ENCODE measurements at places on chromosomes 6 and 20.

GRCh38 chr20:19253316-19253715 lies 40.9 kb downstream of the SLC24A3 start:
- DNase-seq, result no peak

DNA sequence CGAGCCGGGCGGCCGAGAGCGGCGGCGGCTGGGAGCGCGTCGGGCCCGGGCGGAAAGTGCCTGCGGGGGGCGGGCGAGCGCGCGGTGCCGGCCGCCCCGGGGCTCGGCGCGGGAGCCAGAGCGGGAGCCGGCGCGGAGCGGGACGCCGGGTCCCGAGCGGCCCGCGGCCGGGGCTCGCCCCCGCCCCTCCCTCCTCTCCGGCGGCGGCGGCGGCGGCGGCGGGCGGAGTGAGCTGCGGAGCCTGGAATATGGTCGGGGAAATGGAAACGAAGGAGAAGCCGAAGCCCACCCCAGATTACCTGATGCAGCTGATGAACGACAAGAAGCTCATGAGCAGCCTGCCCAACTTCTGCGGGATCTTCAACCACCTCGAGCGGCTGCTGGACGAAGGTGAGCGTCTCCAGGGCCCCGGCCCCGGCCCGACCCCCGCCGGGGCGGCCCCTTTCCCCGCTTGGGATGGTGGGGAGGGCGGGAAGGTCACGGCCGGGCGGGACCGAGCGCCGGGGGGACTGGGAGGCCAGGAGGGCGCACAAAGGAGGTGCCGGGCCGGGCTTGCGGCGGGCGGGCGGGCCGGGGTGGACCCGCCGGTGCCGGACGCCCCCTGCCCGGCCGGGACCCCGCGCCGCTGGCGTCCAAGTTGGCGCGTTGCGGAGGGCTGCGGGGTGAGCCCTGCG lies 565 bp downstream of the QKI start:
- no peak for DNase-seq

- DNase-seq, result peak; percentile 78
Measured at GRCh38 chr6:149864578-149865535, 698 bp upstream of the LRP11 start.

DNA sequence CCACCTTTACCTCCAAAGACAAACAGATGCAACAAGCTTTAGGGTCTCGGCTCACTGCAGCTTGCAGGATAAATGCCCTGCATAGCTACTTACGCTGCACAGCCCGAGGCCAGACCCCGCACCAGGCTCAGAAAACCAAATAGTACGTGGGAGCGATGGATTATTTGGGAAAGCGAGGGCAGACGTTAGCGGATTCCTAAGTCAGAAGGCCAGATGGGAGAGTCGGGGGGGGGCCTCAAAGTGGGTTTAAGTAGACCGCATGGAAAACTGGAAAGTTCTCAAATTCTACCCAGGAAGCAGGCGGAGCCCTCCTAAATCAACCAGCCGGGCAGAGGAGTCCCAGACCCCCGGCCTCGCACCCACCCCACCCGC lies 382 bp downstream of the SFT2D1 start:
- peak; percentile 30 for DNase-seq

DNA sequence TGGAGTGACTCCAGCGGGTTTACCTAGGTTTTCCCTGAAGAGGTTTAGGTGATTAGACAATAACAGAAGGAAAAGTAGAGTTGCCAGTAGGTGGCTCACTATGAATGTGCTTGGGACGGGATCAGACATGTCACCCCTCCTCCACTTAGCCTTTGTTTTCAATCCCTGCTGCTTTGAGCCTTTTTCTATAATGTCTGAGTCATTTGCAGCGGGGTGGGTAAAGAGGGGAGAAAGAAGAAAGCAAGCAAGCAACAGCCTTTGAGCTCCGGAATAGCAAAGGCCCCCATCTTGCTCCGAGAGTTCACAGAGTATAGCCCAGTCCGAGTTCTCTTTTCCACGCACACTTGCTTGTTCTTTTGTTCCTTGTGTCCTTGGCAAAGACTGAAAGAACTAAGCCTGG lies 129.1 kb downstream of the PACRG start:
- peak; percentile 82 for DNase-seq

GRCh38 chr6:50381099-50381415 lies 331.3 kb upstream of the DEFB112 start:
- DNase-seq, result no peak

DNA sequence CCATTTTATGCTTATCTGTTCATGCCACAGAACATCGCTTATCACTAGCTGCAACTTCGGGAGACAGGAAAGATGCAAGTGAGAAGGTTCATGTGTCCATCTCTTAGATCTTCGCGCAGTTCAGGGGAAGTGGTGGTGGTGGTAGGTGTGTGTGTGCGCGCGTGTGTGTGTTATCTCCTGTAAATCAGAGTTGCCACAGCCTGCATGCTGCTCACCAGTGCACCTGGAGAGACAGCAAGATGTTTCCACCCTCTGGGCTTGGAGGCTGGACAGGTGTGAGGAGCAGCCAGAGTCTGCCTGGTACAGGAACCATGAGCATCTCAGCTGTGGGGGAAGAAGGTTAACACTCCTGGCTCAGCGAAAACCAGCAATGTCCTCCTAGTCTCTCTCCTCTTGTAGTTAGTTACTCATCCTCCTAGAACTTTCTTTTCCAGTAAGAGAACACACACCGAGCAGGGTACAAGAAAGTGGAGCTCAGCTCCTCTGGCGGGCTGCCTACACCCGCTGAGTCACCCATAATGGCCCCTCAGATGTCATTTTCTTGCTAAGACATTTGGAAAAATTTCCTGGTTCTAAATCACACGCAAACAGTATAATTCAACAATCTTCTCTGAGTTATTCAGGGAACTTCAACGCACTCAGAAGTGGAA lies 5.1 kb upstream of the TUBB1 start:
- DNase-seq, result peak; percentile 83

DNA sequence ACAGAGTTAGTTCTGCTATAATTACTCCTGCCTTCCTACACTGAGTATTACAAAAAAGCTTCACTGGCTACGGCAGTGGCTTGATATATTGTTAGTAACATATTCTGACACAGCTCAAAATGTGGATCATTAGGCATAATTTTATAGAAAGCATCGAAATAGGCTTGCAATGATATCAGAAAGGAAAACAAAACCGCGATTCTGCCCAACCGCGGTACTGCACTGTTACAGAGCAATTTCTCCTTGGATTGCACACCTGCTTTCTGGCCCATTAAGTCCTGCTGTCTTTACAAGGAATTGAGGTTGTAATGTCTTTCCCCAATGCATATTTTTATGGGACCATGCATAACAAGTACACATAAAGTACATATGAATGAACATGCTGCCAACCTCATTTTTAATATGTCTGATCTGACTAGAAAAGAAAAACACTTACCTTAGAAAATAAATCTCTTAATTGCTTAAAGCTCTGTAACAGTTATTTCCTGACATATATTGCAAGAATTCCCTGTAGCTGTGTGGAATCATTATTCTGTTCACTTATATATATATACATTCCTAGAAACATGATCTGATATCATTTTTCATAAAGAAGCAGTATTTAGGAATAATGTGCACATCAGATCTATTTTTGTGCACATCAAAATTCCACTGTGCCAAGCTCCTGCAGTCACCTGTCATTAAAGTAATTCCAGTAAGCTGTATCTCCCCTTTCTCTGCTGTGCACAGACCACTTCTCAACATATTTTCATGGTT lies 763.9 kb downstream of the HACE1 start:
- DNase-seq, result no peak

DNA sequence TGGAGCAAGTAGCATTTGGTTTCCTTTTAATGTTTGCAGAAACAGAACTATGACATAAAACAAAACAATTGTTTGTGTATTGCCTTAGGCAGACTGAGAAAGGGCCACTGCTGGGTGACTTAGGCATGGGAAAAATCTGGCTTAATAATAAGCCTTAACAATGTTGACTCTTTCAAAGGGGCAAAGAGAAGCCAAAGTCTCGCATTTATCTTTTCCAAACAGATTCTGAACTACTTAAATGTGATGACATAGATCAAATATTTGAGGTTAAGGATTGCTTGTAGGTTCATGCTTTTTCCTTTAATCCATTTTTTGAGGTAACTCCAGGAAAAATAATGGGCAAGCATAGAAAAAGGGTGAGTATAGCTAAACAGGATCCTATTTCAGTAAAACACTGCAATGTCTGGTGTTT lies 39.6 kb downstream of the ADAT2 start:
- DNase-seq, result no peak

DNA sequence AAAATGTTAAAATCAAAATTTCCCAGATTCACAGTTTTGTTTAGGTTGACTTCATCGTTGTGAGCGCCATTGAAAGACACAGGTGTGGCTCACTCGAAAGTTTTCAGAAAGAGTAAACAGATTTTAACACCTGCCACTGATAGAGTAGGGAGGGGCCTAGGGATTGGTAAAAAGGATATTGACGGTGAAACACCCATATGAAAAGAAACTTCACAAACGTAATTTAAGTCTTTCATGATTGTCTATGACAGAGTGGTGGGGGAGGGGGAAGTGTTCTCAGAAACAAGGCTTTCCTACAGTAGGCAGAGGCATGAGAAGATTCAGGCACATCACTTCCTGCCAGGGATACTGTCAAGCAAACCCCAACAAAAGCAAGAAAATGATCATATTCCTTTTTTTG lies 101.4 kb downstream of the PERP start:
- DNase-seq, result no peak

- peak; percentile 13 for DNase-seq
Measured at GRCh38 chr20:40251284-40251932, 437.6 kb downstream of the MAFB start.

DNA sequence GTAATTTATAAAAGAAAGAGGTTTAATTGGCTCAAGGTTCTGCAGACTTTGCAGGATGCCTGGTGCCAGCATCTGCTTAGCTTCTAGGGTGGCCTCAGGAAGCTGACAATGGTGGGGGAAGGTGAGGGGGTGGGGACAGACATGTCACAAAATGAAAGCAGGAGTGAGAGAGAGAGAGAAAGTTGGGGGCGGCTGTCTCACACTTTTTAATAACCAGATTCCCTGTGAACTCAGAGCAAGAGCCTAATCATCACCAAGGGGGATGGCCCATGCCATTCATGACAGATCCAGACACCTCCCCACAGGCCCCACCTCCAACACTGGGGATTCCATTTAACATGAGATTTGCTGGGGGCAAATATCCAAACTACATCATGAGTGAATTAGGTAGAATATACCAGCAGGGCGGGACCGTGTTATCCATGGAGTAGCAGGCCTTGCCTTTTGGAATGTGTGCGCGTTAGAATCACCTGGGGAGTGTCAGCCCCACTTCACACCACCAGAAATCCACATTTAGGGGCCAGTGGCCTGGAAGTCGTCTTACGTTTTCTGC lies 258.8 kb downstream of the CDH4 start:
- no peak for DNase-seq

- no peak for DNase-seq
Measured at GRCh38 chr6:31538805-31539400, 2.9 kb downstream of the DDX39B start.

DNA sequence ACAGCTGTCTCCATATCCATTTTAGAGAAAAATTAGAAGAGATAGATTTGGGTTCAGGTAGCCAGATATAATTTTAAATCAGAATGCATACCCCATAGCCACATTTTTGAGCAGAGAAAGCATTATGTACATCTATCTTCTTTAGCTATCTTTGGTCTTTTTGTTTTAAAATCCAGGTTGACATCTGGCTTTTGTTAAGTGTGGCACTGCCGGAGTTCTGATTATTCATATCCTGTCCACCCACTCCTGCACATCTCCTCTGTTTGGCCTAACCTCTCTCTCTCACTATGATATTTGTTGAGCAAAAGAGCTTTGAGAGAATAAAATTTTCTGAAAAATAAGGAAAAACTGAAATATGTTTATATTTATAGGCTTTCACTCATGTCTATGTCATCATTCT lies 189.7 kb downstream of the PACRG start:
- DNase-seq, result peak; percentile 36

GRCh38 chr20:58188527-58188926 lies 39.9 kb downstream of the ANKRD60 start:
- DNase-seq, result no peak

GRCh38 chr6:78462728-78463127 lies 404.6 kb upstream of the IRAK1BP1 start:
- DNase-seq, result no peak

- DNase-seq, result no peak
Measured at GRCh38 chr6:8785223-8785622, 349.9 kb upstream of the SLC35B3 start.

All from cardiac fibroblast (primary cell).